ENCODE measurements at places on chromosomes 11 and 22.

DNA sequence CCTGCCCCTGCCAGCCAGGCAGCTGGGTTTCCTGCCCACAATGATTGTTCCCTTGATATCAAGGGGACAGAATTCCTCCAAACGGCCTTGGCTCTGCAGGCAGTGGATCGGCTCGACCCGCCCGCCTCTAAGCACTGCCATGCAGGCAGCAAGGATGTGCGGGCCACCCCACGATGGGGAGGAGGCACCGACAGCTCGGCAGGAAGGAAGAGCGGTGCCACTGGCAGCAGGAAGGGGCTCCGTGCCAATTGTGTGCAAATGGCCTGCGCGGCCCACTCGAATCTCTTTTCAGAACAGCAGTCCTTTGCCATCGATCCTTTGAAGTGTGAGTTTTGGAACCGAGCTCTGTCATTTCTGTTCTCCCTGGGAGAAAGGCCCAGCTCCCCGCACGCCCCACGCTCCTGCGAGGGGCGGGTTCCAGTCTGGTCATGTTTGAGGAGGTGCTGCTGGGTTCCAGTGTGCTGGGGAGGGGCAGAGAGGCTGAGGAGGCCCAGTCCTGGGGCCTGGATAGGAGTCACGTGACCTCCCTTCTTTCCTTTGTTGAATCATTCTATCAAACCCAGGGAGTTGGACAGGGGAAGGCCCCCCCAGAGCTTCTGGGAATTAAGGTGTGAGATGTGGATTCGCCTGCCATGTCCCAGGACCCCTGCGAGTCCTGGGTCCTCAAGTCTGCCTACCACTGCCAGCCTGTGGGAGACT lies 406.0 kb downstream of the CTTN start:
- no peak for DNase-seq

DNA sequence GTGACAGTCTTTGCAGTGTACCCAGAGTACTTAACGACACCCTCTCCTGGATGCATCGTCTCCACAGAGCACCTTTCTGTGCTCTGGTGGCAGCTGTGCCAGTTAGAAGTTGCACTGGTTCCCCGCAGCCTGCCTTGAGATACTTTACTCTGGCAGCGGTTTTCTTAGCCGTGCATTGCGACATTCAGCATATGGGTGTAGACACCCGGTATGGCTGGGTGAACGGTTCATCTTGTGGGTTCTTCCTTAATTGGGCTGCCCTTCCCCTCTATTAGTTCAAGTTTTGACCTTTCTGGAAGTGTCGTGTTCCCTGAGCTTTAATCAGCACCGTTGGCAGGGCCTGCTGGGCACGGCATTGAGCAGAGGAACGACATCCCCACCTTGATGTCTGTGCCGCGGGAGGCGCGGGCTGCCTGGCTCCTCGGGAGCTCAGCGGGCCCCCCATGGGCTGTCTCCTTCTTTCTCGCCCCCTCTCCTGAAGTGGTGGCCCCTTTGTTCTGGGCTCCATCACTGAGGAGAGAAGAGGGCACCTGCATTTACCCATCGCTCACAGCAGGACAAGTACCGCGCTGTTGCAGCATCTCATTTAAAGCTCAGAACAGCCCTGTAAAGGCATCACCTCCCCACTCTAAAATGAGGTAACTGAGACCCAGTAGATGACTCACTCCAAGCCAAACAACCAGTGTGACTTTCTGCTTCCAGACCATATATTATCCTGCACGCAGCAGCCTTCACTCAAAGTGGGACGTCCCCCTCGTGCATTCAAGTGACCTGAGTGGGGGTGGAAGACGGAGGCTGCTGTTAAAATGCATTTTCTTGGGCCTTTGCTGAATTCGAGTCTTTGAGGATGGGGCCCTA lies 13.3 kb downstream of the FAM83F start:
- no peak for DNase-seq

- DNase-seq, result no peak
Measured at GRCh38 chr11:85724748-85725465, 38.9 kb upstream of the CCDC89 start.

- no peak for DNase-seq
Measured at GRCh38 chr11:112748713-112749543, 212.3 kb upstream of the NCAM1 start.

DNA sequence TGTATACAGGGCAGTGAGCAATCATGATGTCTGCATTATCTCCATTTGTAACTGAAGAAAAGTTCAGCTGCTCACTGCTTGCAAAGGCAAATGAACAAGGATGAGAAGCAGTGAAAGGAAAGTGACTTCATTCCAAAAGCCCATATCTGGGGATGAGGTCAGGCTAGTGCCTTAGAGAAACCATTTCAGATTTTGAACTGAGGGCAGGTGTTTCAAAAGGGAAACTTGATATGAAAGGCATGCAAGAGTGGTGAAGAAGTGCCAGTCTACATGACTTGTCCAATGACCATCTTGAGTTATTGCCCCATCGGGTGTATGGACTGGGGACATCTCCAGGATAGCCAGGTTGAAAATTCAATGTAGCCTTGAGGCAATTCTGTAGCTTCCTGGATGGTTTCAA lies 7.3 kb upstream of the APOL4 start:
- no peak for DNase-seq

DNA sequence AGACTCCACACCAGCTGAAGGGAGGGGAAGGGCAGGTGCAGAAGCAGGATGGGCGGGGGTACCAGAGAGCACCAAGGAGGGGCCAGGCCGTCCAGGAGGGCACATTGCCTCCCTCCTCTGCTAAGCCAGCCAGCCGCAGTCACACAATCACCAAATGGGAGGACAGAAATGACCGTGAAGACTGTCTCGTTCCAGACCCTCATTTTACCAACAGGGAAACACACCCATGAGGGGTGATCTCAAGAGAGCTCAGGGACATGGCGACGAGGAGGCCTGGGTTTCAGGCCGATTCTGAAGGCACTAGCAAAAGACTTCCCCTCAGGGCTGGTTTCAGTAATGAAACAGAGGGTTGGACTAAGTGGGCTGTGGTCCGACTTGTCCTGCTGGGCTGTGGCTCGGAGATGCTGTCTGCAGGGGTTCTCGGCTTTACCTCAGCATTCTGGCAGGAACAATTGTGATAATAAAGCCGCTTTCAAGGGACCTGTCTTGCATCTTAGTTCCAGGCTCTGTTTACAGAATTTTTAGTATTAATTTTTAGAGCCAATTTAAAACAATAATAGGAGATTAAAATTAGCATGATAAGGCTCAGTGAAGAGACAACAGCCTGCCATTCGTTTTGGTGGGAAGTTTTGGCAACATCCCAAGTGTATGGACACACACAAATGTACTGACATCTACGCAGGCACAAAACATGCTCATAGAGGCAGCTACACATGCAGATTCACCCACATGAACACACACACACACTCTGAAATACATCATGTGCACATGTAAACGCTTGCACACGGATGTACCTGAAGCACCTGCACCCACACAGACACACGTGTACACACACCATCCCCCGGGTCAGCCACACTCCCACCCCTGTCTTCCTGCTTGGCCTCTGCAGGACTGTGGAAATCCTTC lies 2.0 kb upstream of the B3GAT1 start:
- DNase-seq, result no peak

DNA sequence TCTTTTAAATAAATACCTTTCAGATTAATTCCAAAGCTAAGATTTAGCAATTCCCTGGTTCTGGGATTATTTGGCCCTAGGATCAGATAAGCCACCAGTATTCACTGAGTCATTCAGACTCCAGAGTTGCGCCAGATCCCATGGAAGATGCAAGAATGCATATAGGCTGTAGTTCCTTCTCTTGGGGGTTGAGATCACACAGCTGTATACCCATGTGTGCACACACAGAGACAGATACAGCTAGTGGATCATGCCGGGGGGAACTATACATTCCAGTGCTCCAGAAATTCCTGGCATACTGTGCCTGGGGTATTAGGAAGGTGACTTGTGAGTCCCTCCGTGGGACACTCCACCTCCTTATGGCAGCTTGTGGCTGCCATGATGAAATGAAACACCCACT lies 75.4 kb downstream of the ZBTB16 start:
- no peak for DNase-seq

GRCh38 chr11:114078423-114078822 lies 18.9 kb downstream of the ZBTB16 start:
- peak; percentile 72 for DNase-seq

DNA sequence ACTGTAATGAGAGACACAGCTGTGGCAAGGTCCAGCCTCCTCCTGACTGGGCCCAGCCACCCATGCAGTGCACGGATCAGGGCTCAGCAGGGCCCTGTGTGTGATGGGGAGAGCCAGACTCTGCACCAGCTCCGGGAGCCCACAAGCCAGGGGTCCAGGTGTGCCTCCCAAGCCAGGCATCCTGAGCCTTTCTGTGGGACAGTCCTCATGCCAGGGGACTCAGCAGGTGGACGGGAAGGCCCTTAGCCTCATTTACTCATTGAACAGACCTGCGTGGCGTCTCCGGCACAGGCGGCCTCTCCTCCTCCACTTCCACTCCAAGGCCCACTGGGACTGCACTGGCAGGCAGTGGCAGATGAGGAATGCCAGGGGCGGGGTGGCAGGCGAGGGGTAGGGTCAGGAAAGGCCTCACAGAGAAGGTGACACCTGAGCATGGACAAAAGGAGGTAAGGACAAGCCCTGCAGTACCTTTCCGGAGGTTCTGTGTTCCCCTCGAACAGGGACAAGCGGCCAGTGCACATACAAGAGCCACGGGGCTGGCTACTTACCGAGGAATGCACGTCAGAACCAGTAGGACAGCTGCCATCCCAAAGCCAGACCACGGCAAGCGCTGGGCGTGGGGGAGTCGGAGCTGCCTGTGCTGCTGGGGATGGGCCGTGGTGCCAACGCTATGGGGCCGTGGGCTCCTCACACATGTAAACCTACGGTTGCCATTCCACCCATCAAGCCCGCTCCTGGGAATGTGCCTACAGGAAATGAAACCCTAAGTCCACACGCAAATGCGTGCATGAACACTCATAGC lies 52.7 kb downstream of the IGF2 start:
- DNase-seq, result peak; percentile 9

DNA sequence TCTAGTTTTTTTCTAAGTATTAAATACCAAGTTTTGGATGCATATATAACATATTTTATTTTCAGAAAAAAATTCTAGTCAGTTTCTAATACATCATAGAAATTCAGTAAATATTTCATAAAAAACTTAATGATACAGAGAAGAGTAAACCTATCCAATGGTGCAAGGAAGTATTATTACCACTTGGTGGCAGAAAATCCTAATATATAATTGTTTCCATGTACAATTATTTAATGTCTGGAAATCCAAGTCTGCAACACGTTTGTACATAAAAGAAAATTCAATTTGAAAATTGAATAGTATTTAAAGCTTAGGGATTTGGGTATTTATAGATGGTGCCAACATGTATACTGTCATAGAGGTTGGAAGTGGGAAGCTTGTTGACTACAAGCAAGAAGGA lies 127.0 kb downstream of the TRPC6 start:
- no peak for DNase-seq

Measured in lower leg skin (tissue), 4 donors.